Calu3 (cell line): ENCODE measurements at places on chromosomes 13 and 19. TPM values are rescaled to one million over a fixed set of nuclear protein-coding genes. Genes with fewer than 3 reads are reported as not detected.

The SIGLEC10 gene
- total RNA-seq, result not detected in 2 replicates

GRCh38 chr13:114285166-114285808, 3.9 kb downstream of the UPF3A start:
- H3K4me3 ChIP-seq, result no peak overlapping the region
- H3K27me3 ChIP-seq, result no peaks in the 10 kb centered on the region
- no peak overlapping the region for H3K27ac ChIP-seq

DNA sequence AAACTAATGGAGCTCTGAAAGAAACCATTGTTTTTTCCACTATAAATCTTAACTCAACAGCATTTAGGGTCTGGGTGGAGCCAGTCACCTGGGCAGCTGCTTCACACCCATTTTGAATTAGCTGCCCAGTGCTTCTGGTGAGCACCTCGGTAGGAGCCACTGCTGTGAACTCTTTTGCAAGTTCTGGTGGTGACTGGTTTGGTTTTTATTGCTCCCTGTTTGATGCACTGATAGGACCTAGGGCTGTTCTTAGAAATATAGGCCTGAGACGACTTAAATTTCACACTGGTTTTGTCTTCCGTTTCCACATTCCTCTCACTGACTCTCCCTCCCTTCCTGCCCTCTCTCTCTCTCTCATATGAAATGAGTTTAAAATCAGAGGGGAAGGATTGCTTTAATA, 103.9 kb downstream of the GGACT start:
- H3K4me3 ChIP-seq, result no peak overlapping the region
- H3K27ac ChIP-seq, result no peak overlapping the region
- no peak for DNase-seq

DNA sequence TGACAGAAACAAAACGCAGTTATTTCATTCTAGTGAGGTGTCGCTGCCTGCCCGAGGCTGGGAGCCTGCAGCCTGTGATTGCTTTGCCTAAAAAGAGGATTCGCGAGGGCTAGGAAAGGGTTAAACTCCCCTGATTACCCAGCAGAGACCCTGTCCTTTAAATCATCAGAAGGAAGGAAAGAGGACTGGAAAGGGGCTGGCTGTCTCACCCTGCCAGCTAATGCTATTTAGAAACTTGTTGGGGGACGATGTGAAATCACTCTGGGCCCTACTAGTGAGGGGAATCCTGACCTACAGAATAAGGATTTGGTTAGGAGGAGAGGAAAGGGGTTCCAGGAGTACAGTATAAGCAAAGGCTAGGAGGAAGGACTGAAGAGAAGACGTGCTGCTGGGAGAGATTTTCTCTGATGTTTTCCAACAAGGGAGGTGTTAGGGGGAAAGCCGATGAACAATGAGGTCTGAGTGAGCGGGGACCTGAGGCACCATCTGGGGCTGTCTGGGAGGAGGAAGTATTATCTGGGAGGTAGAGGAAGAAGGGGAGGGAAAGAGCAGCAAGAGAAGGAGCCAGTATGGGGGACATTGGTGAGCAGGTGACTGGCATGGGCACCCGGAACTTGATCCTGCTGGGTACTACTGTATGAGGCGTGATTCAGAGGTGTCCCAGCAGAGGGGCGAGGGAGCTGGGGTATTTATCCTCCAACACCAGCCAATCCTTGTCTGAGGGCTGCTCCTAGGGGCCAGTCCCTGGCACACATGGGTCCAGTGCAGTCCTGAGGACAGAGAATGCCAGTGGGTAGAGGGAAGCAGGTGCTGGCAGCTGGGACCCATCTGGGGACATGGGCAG, 55.7 kb upstream of the PTPRS start:
- no peaks in the 10 kb centered on the region for H3K4me1 ChIP-seq
- no peaks in the 10 kb centered on the region for H3K36me3 ChIP-seq
- no peak overlapping the region for H3K27ac ChIP-seq
- no peak for DNase-seq

The ZNF541 gene
- total RNA-seq, result not detected in 2 replicates
